ENCODE measurements at places on chromosomes 1 and 21.
A peak's percentile ranks its signal among the peaks of the same experiment; 100 is the strongest.

- no peak for DNase-seq
Observed at GRCh38 chr1:3880429-3881192, 19.5 kb downstream of the C1orf174 start.

DNA sequence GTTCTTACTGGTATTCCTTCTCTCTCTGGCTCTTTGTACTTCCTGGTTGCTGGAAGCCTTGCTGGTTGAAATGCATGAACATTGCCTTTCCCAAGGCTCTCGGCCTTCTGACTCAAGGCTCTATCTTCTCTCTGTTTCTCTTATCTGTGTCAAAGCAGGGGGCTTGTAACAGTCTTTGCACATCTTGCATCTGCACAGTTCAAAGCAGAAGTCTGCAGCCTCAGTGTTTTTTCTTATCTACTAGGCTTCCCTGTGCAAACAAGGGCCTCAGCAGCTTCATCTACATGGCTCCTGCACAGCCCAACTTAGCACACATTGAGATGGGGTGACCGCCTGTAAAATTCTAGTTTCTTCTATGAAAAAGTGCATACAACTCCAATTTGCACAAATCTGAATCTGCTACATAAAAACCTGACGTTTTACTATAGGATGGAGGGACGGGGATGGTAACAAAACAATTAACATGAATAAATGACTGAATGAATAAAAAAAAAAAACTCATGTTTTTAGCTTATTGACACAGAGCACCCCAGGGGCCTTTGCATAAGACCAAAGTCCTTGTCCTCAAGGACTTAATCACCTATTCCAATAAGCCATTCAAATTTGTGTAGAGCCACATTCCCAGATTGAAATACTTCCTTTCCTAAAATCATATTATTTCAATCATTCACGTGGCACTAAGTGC lies 458.3 kb downstream of the LMO4 start:
- DNase-seq, result no peak

DNA sequence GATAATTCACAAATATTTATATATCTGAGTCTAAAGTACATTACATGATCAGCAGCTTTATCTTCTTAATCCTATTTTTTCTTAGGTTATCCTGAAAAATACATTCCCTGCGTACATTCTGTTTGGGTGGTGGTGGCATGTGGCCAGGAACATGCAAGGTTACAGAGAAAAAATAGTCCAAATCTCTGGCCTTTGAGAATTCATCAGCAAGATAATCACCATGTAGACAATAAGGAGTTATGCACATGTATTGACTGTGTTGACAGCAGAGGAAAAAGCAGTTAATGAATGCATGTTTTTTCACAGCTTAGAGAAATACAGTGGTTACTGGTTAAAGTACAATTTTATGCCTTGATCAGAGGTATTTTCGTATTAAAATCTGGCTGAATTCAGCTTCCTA lies 49.0 kb downstream of the ABCA4 start:
- DNase-seq, result no peak

DNA sequence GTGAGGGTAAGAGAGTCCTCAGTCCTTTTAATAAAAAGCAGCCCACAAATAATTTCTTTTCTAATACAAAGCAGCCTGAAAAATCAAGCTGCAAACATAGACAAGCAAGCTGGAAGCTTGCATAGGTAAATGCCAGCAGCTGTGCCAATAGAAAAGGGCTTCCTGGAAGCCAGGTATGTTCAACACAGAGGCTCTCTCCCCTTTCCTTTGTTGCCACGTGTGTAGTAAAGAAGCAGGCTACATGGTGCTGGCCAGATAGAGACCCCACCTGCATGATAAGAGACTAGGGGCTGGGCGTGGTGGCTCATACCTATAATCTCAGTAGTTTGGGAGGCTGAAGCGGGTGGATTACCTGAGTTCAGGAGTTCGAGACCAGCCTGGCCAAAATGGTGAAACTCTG lies 50.1 kb upstream of the ERRFI1 start:
- DNase-seq, result no peak

GRCh38 chr1:119870917-119871596 lies 25.3 kb downstream of the ADAM30 start:
- peak; percentile 70 for DNase-seq

All from lower leg skin (tissue), 4 donors.